Brain microvascular endothelial cell (primary cell): ENCODE measurements at places on chromosomes 2 and 18.

DNA sequence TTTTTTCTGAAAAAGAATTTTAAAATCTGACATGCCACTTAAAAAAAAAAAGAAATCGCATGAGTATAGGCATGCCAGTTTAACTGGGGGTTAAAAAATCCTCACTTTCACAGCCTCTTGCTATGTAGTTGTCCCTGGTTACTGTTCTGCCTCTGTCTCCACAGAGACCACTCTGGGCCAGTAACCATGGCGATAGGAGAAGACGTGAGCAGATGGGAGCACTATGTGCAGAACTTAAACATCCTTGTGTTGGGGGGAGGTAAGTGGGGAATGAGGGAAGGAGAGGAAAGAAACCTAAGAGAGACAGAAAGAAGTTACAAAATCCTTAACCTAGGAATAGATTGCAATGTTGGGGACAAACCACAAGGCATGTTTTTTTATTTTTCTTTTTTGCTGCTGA lies 75.9 kb upstream of the CYRIA start:
- DNase-seq, result no peak

DNA sequence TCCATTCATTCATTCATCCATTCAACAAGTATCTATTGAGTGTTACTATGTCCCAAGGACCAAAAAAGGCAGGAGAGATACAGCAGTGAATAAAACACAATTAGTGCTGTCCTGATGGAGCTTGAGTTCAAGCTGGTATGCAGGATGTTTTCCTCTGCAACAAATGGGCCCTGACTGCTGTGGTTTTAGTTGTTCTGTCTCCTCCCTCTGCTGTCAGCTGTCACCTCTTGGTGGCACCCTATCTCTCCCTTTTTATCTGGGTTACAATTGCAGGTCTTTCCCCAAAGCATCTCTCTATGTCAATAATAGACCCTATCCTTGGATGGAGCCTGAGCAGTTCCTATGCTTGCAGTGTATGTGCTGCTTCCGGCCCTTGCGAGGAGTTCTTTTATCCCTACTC lies 304.8 kb downstream of the PDE11A start:
- DNase-seq, result no peak

- DNase-seq, result no peak
Measured at GRCh38 chr2:202818321-202818720, 53.2 kb downstream of the ICA1L start.

DNA sequence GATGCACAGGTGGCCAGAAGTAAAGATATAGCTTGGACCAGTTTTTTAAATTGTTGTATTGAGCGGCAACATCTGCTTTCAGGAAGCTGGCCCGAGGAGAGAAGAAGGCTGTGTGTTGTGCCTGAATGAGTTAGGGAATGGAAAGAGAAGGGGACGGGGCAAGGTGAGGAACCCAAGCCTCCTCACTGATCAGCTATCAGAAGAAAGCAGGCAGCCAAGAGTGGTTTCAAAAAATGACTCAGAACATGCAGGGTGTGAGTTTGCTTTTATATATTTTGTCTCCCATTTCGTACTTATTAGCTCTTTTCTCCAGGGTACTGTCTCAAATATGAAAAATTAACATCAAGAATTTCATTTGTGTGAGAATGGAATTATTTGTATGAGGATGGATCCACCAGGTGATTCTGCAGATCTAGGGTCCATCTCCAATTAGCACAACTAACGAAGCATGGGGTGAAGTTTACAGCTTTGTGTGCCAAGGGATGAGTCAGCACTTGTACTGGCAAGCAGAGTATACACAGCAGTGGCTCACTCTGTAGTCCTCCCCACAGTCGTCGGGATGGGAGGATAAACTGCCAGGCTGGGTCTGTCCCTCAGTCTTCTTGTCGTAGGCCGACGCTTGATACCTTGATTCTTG lies 175.7 kb downstream of the PIEZO2 start:
- no peak for DNase-seq

GRCh38 chr2:46942143-46942526 lies 26.5 kb upstream of the MCFD2 start:
- DNase-seq, result no peak

DNA sequence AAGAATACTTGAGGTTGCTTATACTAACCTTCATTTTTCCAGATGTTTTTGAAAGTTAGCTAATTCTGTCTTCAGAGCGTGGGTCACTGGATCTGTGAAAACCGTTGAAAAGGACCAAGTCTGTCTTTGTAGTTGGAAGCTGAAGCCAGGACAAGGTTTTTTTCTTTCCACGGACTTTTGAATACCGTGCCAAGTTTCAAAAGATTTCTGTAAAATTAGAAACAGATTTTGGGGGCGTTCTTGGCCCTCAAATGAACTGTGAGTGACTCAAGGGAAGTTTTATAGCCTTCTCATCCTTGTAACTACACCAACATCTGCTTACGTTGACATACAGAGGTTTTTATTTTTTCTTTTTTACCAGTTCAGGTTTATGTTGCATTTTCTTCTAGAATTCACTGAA lies at the start of gene FAP:
FAP (minus strand) TSS at position 152 of the 400 bp plus-strand sequence; CDS start at position 34, 118 bp downstream.
- peak; percentile 90 for DNase-seq

DNA sequence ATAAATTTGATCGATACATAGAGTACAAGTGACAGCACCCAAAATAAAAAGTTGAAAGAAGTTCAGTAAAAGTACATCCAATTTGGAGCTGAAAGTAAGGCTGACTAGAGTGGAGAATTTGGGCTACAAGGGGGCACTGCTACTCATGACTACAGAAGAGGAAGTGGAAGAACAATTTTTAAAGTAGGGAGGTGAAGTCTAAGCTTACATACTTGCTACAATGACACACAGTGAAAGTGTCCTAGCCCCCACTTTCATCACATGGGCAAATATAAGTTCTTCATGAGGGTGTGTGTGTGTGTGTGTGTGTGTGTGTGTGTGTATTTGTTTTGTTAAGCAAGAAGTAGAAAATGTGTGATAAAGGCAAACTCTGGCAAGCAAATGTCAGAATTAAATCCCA lies 45.7 kb downstream of the MAP3K2 start:
- DNase-seq, result no peak

DNA sequence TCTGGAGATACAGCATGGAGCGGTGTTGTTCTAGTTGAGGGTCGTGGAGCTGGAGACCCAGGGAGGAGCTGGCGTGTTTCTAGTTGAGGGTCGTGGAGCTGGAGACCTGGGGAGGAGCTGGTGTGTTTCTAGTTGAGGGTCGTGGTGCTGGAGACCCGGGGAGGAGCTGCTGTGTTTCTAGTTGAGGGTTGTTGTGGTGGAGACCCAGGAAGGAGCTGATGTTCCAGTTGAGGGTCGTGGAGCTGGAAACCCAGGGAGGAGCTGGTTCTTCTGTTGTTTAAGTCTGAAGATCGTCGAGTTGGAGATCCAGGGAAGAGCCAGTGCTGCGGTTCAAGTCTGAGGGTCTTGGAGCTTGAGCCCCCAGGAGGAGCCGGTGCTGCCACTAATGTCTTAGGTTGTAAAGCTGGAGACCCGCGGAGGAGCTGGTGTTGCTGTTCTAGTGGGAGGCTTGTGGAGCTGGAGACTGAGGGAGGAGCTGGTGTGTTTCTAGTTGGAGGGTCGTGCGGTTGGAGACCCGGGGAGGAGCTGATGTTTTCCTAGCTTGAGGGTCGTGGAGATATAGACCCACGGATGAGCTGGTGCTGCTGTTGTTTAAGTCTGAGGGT lies 155.3 kb downstream of the RTP5 start:
- DNase-seq, result no peak

DNA sequence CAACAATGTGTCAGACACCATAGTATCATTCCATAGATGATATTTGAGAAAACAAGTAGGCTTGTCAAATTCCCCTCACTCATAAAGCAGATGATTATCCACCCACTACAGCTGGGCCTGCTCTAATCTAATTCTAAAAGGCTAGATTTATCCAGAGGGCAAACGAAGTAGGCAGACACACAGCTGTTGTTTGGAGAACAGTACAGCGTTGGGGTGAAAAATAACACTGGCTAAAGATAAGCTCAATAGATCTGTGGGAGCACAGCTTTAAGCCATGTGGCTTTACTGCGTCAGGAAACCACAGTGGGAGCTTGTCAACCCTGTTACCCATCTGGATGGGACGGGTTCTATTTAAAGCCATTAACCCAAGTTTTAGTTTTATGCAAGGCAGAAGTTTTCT lies 48.9 kb upstream of the COBLL1 start:
- peak; percentile 72 for DNase-seq

- DNase-seq, result no peak
Measured at GRCh38 chr2:233003658-233004555, 9.1 kb downstream of the NGEF start.

DNA sequence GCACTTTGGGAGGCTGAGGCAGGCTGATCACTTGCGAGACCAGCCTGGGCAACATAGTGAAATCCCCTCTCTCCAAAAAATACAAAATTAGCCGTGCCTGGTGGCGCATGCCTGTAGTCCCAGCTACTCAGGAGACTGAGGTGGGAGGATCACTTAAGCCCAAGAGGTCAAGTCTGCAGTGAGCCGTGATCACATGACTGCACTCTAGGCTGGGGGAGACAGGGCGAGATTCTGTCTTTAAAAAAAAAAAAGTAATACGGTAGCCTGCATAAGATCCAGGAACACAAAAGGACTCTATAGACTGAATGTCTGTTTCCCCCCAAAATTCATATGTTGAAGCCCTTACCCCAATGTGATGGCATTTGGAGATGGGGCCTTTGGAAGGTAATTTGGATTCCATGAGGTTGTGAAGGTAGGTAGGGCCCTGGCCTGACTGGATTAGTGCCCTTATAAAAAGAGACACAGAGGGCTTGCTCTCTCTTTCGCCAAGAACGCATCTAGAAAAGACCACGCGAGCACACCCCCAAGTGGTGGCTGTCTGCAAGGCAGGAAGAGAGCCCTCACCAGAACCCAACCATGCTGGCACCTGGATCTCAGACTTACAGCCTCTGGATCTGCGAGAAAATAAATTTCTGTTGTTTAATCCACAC lies 17.0 kb downstream of the MBOAT2 start:
- no peak for DNase-seq

GRCh38 chr18:73110307-73110706 lies 242.5 kb upstream of the NETO1 start:
- DNase-seq, result no peak

DNA sequence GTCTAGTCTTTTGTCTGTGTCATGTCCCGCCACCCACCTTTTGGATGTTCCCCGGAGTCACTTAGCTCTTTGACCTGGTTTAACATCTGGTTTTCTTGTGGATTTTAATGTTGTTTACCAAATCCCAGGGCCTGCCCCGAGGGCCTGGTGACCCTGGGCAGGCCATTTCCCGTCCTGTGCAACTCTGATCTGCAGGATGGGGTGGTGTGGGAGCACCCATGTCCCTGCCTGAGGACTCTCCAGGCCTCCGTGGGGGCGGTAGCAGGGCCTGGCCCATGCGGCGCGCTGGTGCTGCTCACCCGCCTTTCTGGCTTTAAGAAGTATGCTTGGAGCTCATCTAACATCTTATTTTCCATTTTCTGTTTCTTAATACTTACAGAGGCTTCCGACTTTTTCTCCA lies 10.7 kb downstream of the RAMP1 start:
- no peak for DNase-seq

- peak; percentile 86 for DNase-seq
Measured at GRCh38 chr2:36451512-36451911, 95.9 kb downstream of the CRIM1 start.

- DNase-seq, result peak; percentile 90
Measured at GRCh38 chr2:217261452-217261851, 401.6 kb upstream of the TNP1 start.

DNA sequence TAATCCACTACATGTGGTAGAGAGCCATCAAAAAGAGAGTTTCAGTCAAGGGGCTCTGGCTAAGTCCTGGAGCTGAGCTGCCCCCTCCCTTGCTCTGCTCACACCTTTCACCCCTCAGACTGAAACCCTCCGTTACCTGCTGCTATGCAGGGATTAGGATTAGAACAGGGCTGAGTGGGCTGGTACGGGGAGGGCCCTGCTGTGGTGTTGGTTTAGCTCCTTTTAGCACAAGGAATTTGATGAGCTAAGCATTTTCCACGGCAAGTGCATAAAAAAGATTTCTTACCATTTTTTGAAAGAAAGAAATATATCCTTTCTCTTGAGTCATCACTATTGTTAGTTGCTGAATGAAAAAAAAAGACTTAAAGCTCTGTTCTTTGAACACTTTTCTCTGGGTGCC lies 46.3 kb downstream of the TCF7L1 start:
- no peak for DNase-seq

GRCh38 chr2:168118733-168119514 lies 128.5 kb downstream of the STK39 start:
- DNase-seq, result peak; percentile 82

DNA sequence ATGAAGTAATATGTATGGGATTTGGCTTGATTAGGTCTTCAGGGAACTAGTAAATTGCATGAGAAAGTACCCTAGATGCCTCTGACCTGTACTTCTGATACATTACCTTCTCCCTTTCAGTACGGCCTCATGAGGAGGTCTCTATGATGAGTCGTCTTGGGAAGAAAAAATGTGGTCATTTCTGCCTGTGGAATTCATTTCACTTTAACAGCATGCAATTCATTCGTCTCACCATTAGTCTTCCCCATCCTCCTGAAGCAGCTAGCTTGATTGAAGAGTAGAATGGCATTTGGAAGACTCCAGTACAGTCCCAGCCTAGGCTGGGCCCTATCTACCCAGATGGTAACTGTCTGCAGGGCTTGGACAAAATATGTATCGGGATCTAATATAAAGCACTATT lies 52.2 kb downstream of the TMX3 start:
- peak; percentile 25 for DNase-seq

GRCh38 chr2:33378556-33379210 lies 97.8 kb upstream of the RASGRP3 start:
- DNase-seq, result no peak

DNA sequence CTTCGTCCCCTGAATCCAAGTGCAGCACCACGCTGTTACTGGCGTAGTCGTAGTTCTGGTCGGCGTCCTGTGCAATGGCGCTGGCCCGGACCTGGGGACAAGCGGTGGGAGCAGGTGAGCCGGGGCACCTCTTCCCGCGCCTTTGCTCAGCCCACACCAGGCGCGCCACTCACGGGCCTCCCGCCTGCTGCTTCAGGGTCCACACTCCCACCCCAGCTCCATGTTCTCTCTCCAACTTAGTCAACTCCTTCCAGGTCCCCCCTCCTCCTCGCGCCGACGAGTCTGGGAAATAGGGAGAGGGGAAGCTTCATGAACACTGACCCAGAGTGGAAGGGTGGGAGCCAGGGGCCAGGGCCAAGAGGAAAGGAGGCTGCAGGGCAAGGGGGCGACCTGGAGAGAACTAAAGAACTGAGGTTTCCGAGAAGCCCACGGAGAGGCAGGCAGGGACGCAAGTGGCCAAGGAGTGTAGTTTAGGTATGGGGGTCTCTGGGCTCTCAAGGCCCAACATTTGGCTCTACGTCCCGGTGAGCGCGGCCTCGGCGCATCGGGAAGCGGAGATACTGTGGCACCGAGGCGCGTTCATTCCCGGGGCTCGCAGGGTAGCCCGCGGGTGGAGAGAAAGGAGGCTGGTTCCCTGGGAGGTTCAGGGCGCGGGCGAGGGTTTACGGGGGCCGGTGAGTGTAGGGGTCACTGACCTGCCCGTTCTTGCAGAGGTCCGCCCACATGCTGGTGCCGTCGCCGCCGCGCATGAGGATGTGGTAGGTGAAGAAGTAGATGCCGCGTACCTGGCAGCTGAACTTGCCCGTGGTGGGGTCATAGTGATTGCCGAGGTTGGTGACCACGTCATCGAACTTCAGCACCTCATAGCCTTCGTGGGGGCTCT lies 1.4 kb downstream of the C1QL2 start:
- no peak for DNase-seq

GRCh38 chr2:30282081-30282480 lies 50.7 kb downstream of the LBH start:
- no peak for DNase-seq
